ENCODE measurements at places on chromosomes 4 and X. TPM values are rescaled to one million over a fixed set of nuclear protein-coding genes. Genes with fewer than 3 reads are reported as not detected.

TRIML2 gene
- not detected for total RNA-seq

NOX1 gene
- total RNA-seq = not detected

DRD5 gene
- not detected for total RNA-seq

NEIL3 gene
- 8.2 TPM for total RNA-seq

ERCC6L gene
- total RNA-seq = 2.6 TPM

TLR1 gene
- total RNA-seq = 1.9 TPM

ARHGEF38 gene
- total RNA-seq = not detected

NPY2R gene
- total RNA-seq = not detected

NXF2 gene
- not detected for total RNA-seq

CDS1 gene
- total RNA-seq = not detected

BEND2 gene
- not detected for total RNA-seq

RPS6KA6 gene
- 8.6 TPM for total RNA-seq

MSANTD1 gene
- not detected for total RNA-seq

FAM184B gene
- total RNA-seq = not detected

SLC7A11 gene
- 34.9 TPM for total RNA-seq

MAGEA4 gene
- not detected for total RNA-seq

SHOX gene
- not detected for total RNA-seq

TFDP3 gene
- not detected for total RNA-seq

LAMP2 gene
- total RNA-seq = 170 TPM

CTAG2 gene
- total RNA-seq = not detected

MAGEC2 gene
- not detected for total RNA-seq

BTC gene
- total RNA-seq = not detected

MBNL3 gene
- total RNA-seq = 0.86 TPM

FOXR2 gene
- total RNA-seq = not detected

IGBP1 gene
- total RNA-seq = 45.6 TPM

TRIM2 gene
- total RNA-seq = 30.1 TPM

IRF2 gene
- total RNA-seq = 24.6 TPM

ZCCHC13 gene
- total RNA-seq = not detected

NEUROG2 gene
- total RNA-seq = not detected

PIM2 gene
- 7.4 TPM for total RNA-seq

CD40LG gene
- total RNA-seq = not detected

NELFA gene
- total RNA-seq = 25.7 TPM

ACOT9 gene
- 75.8 TPM for total RNA-seq
